ENCODE measurements at places on chromosomes 4 and X.

- DNase-seq, result no peak
These were observed 36.7 kb downstream of the UBQLN2 start for GRCh38 chrX:56600141-56600540.

- DNase-seq, result no peak
These were observed 62.1 kb upstream of the LANCL3 start for GRCh38 chrX:37509349-37509748.

DNA sequence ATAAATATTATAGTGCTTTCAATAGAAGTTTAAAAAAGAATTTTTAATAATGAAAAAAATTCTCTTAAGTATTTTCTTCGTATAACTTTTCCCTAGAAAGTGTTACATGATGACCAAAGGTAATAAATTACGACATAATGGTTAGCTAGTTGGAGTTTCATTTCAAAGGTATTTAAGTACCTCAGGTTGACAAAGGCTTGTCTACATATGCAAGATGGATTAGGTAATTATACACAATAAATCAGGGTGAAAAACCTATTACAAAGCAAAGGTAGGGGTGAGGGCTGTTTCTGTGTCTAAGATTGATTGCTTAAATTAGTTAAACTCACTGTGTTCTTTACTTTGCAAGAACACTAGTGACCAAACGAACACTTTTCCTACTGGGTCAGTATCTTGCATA lies 508.5 kb upstream of the FAT1 start:
- no peak for DNase-seq

DNA sequence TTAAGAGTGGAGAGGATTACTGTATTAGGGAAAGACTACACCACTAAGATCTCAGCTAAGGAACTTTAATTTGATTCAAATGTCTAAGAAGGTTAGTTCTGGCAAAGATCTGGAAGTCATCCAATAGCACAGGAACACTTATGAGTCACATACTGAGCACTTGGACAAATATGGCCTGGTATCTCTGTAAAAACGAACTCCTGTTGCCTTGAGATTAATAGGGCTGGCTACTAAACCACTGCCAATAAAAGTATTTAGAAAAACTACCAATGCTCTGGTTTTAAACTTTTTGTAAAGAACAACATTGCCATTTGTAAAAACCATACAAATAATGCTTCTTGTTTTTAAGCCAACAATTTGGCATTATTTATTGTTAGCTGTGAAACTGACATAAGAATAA lies 70.5 kb downstream of the SEC24D start:
- DNase-seq, result peak; percentile 85

DNA sequence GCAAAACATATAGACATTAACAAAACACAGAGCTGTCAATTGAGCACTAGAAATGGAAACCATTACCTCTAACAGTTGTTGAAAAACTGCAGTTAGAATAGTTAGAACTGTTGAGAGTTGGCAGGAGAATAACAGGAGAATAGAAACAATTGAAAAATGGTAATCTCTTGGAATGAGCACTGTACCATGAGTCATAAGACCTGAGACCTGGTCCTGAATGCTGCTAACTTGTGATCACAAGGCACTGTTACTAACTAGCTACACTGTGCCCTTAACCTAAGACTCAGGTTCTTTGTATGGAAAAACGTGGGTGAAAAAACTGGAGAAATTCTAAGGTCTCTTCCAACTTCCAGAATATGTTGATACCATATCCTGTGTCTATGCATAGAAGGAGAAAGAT lies 29.3 kb downstream of the FAM114A1 start:
- no peak for DNase-seq

- DNase-seq, result no peak
These were observed 291.4 kb upstream of the PRKX start for GRCh38 chrX:4004822-4005221.

GRCh38 chr4:79626101-79626500 lies 218.1 kb upstream of the GK2 start:
- peak; percentile 2 for DNase-seq

DNA sequence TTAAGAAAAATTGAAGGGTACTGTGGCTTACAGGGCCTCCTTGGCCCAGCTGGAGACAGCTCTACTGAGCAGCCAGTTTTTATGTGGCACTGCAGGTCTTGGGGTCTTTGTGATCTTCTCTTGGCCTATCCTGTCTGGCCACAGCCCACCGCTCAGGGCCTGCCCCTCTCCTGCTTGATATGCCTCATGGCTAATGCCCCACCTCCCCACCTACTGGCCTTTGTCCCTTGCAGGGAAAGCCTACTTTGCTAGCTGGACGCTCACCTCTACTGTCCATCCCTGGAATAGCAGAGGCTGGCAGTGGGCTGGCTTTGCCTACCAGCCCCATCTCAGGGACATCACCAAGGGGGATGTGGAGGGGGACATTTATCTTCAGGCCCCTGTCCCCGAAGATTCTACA lies 134.1 kb downstream of the PJA1 start:
- DNase-seq, result no peak

DNA sequence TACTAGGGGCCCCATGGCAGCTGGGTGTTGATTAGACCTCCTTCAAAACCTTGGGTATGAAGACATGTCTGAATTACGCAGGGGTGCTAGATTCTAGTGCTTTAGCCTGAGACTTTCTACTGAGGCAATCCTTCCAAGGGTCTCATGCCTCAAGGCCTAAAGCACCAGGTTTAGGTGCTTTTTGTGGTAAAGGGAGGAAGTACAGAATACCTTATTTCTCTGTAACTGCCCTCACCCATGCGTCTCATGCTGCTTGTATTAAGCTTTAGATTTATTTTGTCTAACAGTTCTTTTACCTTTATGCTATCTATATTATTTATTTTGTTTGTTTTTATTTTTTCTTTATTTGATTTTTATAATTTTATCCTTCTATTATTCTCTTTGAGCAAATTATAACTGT lies 190.2 kb upstream of the GK2 start:
- no peak for DNase-seq

GRCh38 chrX:102345916-102346315 lies 93.9 kb downstream of the NXF2B start:
- no peak for DNase-seq

GRCh38 chrX:120768254-120768653 lies 107.4 kb downstream of the CT47B1 start:
- no peak for DNase-seq

GRCh38 chr4:139986689-139987501 lies 167.1 kb downstream of the MAML3 start:
- no peak for DNase-seq

DNA sequence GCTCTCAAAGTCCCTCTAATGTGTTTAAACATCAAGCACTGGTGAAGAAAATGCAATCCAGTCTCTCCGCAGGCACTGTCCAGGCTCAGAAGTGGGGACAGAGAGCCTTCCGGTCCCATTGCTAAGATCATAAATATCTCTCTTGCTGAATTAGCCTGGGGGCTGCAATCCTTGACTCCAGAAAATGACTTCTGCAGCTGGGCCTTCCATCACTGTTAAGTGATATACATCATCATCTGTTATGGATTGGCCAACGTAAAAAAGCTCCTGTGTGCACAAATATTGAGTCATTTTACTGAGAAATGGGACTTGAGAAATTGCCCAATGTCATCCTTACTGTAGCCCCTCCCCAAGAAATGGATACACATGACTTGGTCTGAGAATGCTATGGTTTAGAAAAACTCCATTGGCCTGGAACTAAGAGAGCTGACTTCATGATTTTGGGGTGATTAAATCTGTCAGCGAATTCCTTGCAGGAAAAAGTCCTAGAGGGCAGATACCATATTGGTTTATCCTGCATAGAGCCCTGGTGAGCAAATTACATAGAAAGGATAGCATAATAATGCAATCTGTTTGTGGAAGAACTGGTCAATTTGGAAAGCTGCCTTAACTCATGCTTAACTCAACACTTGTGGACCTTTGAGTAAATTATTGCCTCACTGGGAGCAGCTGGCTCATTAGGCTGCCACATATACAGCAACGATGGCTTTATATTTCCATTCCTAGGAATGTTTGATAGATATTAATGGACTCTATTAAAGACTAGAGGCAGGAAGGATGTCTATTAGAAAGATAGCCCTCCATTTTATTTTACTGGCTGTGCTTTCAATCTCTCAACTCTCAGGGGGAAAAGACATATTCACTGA lies 346.1 kb downstream of the GBA3 start:
- no peak for DNase-seq

- DNase-seq, result no peak
These were observed 594.3 kb upstream of the DIPK2B start for GRCh38 chrX:45794995-45795337.

- no peak for DNase-seq
These were observed 2.3 kb downstream of the PDGFRA start for GRCh38 chr4:54231419-54231767.

GRCh38 chr4:67785528-67785927 lies 31.3 kb upstream of the GNRHR start:
- DNase-seq, result no peak

GRCh38 chrX:69088171-69088938 lies 76.9 kb downstream of the PJA1 start:
- no peak for DNase-seq

GRCh38 chr4:19936476-19936875 lies 315.2 kb upstream of the SLIT2 start:
- DNase-seq, result no peak

DNA sequence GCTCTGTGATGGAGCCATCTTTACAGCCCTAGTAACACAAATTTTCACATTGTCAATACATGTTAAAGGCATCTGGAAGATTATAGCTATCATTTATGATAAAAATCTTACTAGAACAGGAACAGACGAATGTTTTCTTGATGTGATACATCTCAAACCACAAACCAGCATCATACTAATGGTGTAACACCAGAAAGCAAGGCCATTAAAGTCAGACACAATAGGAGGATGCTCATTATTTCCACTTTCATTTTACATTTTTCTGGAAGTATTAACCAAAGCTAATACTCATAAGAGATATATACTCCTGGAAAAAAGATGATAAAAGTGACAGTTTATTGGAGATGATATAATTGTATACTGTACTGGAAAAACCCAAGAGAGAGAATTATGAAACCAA lies 5.3 kb downstream of the AKAP14 start:
- no peak for DNase-seq

GRCh38 chr4:156771171-156771837 lies 200.3 kb downstream of the PDGFC start:
- peak; percentile 92 for DNase-seq

- DNase-seq, result no peak
These were observed 82.9 kb downstream of the HTT start for GRCh38 chr4:3157366-3157765.

Measured in HS-5 (cell line).